ENCODE measurements at places on chromosomes 13 and 19.
A peak's percentile ranks its signal among the peaks of the same experiment; 100 is the strongest.

GRCh38 chr19:44476559-44477408 is 23.5 kb downstream of the ZNF180 start:
- DNase-seq, result peak; percentile 14

GRCh38 chr13:46197299-46198048 is 14.3 kb upstream of the LRRC63 start:
- DNase-seq, result peak; percentile 50

DNA sequence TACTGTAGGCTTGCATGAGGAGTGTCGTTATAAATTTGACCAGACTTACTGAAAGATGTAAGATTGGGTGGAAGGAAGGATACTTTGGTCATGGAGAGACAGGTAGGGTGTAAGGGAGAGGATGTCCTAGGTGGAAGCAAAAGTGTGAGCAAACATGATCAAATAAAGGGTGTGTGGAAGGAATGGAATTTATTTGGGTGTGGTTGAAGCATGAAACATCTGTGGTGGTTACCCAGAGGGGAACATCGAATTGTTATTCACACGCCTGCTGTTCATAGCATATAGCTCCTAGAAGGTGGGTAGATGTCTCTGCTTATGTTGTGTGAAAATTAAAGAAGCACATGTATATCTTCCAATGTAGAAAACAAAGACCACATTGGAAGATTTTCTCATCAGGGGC is 157.7 kb downstream of the ATP8A2 start:
- DNase-seq, result no peak

- no peak for DNase-seq
Observed at GRCh38 chr13:24118576-24118975, 41.9 kb upstream of the SPATA13 start.

DNA sequence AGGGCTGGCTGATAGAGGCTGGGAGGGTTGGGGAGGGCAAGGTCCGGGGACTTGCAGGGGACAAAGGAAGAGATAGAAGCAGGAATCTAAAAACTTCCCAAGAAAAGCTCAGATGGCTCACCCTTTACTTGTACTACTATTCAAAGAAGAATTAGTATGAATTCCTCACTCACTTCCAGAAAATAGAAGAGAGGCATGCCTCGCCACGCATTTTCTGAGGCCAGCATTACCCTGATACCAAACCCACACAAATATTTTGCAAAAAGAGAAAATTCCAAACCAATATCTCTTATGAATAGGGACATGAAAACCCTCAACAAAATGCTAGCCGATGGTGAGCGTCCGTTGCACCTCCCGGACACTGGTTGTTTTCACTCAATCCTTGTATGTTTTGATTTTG is 54.0 kb downstream of the ING1 start:
- no peak for DNase-seq

DNA sequence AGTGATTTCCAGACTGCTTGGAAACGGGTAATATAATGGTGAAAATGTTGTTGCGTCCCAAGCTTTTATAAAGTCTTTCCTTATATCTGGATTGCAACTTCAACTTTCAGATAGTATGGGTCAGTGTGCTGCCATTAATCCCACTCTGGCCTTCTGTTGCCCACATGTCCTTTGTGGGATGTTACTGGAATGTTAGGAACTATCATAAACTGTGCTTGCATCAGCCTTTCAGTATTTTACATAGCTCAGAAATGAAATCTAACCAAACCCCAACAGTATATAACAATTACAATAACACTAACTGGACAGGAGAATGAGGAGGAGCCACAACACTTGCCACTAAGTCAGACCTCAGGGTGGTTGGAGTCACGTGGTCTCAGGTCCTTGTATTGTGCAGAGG is 78.9 kb downstream of the LNX2 start:
- no peak for DNase-seq

DNA sequence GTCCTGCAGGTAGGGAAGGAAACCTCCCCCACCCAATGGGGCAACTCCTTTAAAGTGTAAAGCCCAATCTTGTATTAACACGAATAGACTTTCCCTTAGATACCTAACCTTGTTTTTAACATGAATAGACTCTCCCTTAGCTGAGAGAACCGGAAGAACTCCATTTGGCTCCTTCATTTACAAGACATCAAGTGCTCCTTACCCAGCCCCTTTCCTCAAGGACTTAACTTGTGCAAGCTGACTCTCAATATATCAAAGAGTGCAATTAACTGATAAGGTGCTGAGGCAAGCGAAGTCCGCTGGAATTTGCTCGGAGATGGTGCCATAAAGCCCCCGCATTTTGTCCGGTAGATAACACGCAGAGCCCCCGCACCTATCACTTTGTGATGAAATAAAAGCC is 9.9 kb upstream of the ZNF90 start:
- DNase-seq, result no peak

- DNase-seq, result no peak
Observed at GRCh38 chr13:97559030-97559429, 125.1 kb downstream of the RAP2A start.

DNA sequence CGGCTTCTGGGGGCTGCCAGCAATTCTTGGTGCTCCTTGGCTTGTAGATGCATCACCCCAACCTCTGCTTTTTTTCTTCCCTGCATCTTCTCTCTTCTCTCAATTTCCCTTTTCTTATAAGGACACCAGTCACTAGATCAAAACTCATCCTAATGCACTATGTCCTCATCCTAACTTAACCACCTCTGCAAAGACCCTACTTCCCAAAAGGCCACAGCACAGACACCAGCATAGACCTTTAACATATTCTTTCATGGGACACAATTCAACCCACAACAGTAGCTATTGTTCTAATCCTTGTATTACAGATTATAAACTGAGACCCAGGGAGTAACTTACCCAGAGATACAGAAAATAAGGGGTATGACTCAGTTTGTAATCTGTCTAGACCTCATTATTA is 47.0 kb downstream of the RUBCNL start:
- no peak for DNase-seq

- DNase-seq, result peak; percentile 7
Observed at GRCh38 chr13:25901460-25902376, 150.1 kb downstream of the SHISA2 start.

DNA sequence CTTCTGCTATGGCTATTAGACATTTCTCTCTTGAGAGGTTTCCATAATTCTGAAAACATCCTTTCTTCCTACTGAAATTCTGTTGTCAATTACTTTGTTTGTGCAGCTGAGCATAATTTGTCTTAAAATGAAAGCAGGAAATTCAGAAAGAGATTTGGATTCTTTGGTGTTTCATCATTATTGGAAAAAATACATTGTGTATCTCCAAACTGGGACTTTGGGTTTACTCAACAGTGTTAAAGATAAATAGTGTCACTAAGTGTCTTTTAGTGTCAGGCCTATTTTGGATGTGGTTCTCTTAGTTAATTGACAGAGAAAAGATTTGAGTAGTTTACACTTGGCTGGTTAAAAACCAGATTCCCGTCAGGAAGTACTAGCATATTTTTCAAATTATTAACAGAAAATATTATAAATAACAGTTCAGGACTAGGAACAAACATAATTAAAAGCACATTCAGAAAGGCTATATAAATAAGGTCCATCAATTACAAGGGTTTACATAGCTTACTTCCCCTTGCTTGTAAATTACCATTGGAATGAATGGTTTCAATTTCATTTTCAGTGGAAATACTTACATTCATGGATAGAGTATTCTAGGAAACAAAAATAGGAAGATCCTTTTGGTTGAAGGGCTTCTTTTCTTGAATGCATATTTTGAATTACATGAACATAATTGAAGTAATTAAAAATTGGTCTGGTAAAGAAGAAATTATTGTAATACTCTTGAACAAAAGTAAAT is 483.1 kb downstream of the GPC6 start:
- DNase-seq, result no peak

GRCh38 chr13:48874165-48874564 is 101.5 kb upstream of the FNDC3A start:
- no peak for DNase-seq
